SJCRH30 (cell line): ENCODE measurements at places on chromosomes 2 and 18.

DNA sequence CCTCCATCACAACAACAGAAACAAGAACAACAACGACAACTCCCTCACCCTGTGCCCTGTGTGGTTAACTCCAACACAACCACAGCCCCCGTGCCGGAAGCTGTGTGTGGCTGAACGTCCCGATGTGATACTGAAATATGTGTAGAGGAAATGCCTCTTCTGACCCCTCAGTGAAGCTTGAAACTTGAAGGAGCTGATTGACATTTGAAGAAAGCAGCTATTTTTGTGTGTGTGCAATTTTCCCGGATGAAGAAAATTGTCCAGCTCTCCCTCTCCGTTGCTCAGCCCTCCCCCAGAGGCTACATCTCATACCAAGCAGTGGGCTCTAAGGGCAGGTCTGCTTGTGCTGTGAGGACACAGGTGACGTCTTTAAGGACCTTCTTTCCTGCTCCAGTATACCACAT lies 173.8 kb downstream of the ICOS start:
- DNase-seq: no peak

- DNase-seq: no peak
Observed at GRCh38 chr18:47594621-47595086, 335.8 kb downstream of the SMAD2 start.

DNA sequence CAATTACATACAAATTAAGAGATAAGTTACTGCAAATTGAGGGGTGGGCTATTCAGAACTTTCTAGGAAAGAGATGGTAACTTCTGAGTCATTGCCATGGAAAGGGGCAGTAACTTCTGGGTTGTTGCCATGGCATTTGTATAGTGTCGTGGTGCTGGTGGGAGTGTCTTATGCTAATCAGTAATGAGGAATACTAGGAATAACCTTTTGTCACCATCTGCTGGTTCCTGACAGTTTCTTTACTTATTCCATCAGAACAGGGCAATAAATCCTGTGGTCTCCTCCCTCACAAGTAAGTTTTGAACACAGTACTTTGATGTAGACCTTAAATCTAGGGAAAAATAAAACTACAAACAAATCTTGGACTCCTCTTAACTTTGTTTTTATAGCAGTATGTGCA lies 435.4 kb downstream of the BCL11A start:
- DNase-seq: peak; percentile 18

DNA sequence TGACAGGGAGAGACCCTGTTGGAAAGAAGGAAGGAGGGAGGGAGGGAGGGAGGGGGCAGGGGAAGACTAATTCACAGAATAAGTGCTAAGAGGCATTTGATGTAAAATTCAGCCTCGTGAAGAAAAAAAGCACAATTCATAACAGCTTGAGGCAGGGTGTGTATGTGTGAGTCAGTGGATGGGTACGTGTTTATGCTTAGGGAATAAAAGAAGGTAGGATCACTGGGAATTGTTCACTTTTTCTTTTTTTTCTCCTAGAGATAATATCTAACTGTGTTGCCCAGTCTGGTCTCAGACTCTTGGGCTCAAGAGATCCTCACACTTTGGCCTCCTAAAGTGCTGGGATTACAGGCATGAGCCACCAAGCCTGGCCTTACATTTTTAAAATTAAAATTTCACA lies 39.2 kb downstream of the WDR33 start:
- no peak for DNase-seq

DNA sequence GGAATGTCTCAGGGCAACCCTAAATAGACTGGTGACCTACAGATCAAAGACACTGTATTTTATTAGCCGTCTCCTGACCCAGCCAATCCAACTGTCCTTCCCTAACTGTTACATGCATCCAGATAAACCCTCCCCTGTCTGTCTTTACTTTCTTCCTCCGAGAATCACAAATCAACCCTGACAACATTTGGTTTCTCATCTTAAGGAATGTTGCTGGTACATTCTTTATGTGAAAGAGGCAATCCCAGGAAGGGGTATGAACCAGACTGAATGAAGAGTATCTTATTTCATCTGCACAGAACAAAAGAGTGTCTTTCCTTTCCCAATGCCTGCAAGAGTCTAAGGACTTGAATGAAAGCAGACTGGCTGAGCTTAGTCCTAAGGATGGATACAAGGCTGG lies 113.9 kb upstream of the LTBP1 start:
- DNase-seq: peak; percentile 43
